ENCODE measurements at places on chromosomes 1 and 21.

GRCh38 chr1:244314921-244315559, 136.7 kb downstream of the ADSS2 start:
- no peak for DNase-seq

GRCh38 chr1:210292231-210292871, 36.4 kb upstream of the HHAT start:
- DNase-seq: no peak

DNA sequence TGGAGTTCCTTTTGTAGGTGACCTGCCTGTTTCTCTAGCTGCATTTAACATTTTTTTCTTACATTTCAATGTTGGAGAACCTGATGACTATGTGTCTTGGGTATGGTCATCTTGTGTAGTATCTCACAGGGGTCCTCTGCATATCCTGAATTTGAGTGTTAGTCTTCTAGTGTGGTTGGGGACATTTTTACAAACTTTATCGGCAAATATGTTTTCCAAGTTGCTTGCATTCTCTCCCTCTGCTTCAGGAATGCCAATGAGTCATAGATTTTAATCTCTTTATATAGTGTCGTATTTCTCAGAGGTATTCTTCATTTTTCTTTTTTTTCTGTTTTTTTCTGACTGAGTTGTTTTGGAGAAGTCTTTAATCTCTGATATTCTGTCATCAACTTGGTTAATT, 684.0 kb downstream of the NCAM2 start:
- no peak for DNase-seq

DNA sequence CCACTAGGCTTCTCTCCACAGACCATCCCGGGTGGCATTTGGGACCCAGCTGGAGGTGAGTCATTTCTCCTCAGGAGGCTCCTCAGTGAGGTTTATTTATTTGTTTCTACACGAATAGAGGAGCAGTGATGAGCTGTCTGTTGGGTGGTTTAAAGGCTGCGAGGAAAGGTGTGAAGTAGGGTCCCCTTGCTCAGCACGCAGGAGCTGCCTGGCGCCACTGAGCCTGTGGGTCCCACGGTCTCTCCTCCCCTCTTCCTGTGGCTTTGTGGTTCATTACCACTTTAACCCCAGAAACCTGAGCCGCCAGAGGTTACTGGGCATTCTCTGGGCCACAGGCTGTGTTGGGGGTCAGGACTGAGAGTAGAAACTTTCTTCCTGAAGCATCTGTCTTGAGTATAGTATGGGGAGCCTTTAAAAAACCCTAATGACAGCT, 39.9 kb downstream of the IL6R start:
- no peak for DNase-seq

DNA sequence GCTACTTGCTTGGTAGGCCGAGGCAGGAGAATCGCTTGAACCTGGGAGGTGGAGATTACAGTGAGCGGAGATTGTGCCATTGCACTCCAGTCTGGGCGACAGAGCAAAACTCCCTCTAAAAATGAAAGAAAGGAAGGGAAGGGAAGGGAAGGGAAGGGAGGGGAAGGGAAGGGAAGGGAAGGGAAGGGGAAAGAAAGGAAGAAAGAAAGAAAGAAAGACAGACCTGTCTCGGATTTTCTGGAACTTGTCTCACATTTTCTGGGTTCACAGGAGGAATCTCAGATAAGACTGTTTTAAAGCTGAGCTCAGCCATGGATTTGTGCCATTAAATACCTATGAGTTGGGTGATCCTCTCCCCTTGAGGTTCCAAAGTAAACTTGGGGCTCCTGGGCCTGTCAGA, 12.9 kb downstream of the GSTM5 start:
- no peak for DNase-seq

DNA sequence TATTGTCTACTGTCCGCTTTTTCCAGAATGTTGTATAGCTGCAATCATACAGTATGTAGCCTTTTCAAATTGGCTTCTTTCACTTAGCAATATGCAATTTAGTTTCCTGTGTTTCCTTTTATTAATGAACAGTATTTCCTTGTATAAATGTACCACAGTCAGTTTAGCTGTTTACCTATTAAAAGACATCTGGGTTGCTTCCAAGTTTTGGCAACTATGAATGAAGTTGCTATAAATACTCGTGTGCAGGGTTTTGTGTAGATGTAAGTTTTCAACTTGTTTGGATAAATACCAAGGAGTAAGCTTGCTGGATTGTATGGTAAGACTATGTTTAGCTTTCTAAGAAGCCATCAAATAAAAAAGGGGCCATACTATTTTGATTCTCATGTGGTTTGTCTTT, 24.4 kb upstream of the KCNJ6 start:
- no peak for DNase-seq

- no peak for DNase-seq
These were observed 12.1 kb upstream of the KDF1 start for GRCh38 chr1:26972390-26972789.

- DNase-seq: no peak
These were observed 29.1 kb upstream of the IRF2BP2 start for GRCh38 chr1:234638832-234639799.

DNA sequence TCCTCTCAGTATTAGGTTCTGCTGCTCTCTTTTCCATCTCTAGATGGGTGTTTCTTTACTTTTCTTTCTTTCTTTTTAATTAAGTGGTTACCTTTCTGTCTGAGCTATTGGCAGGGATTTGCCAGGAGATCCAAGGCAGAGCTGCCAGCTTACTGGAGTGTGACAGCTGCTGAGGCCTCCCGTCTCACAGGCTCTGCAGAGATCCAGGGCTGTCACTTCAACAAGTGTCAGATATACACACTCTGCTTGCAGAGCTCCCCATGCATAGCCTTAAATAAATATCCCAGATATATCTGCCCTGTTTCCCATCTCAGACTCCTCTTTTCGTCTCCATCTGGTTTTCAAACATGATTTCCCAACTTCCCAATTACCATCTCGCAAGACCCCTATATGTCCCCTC, 124.3 kb downstream of the NOS1AP start:
- DNase-seq: no peak

DNA sequence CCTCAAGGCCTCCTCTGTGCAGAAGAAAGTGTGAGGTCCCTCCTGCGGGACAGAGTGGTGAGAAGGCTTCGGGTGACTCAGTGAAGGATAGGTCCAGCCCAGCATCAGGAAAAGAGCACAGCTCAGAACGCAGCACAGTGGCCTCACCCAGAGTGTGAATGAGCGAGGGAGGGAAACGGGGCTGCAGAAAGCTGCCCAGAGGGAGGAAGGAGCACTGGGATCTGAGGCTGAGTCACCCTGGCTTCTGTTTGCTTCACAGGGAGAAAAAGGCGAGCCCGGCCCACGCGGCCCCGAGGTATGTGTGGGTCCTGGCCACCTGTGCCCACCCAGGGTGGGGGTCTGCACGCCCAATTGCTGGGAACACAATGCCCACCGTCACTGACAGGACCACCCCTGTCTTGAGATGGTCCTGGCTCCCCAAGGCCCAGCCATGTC, 24.3 kb downstream of the COL6A2 start:
- no peak for DNase-seq

DNA sequence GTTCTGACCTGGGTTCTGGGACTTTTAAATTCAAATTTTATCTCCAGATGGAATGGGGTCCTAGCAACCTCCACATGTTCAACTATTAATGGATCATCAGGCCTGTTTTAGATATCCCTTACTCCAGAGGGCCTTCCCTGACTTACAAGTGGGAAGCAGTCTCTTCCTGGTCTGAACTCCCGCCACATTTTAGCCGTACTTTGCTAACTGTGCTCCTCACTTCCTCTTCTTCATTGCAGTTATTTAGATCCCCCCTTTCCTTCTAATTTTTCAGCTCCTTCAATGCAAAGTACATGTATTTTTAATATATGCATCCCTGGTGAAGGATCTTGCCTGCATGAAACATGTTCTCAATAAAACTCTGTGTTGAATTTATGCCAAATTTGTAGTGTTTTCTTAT, 3.7 kb downstream of the CD1A start:
- no peak for DNase-seq

- DNase-seq: no peak
These were observed 350.8 kb upstream of the PTBP2 start for GRCh38 chr1:96370757-96371156.

- no peak for DNase-seq
These were observed 47.8 kb downstream of the UROD start for GRCh38 chr1:45059829-45060228.

DNA sequence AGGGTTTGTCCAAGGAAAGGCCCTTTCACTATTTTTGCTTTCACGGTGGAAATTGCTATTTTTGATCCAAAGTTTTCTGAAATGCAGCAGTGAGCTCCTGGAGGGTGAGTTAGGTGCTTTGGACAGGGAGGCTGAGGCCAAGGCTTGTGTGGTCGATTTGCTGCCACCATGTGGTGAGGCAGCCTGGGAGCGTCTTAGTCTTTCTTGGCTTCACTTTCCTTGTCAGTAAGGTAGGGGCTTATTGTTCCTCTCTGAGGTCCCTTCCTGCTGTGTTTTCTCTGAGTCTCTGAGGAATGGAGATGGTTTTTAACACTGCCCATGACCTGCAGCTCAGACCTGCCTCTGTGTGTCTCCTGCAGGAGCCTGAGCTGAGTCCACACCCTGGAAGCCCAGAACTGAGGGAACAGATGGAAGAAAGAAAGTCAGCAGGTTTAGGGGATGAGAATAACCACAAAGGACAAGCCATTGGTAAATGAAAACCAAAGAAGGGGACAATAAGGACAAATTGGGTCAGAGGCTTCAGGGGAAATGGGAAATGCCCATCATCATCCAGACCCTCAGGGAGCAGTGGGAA, 20.1 kb upstream of the S100A10 start:
- no peak for DNase-seq

- DNase-seq: no peak
These were observed 7.6 kb upstream of the C1orf116 start for GRCh38 chr1:207040181-207040533.

DNA sequence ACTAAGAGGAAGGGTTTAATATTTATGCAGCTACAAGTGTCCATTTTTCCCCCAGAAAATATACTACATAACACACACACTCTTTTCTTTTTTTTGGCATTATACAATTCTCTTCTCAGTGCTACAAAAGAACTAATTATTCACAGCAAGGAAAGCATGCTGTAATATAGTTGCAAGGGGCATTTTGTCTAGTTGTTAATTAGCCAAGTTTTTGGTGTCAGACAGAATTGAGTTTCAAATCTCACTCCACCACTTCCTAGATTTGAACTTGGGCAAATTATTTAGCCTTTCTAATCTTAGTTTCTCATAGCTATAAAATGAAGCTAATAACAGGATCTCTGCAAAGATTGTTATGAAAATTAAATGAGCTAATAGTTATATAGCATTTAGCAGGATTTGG, 60.0 kb upstream of the VTCN1 start:
- no peak for DNase-seq

DNA sequence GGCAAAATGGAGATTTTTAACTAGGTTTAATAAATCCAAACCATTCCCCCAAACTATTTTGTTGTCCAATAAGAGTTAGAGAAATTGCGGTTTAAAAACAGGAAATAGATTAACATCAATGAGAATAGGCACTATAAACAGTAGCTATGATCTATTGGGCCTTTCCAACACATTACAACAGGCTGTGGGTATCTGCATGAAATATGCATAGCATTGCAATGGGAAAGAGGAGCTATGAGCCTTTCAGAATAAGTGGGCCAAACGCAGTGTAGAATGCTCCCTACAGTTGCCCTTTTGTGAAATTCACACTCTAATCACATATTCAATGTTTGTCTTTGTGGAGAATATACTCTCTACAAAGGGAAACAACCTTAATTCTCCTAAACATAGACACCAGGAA, 305.5 kb upstream of the PRMT6 start:
- DNase-seq: no peak

GRCh38 chr1:175604039-175604941, 139.1 kb downstream of the TNR start:
- DNase-seq: no peak

- no peak for DNase-seq
These were observed 99.8 kb upstream of the LHX8 start for GRCh38 chr1:75034376-75034775.

DNA sequence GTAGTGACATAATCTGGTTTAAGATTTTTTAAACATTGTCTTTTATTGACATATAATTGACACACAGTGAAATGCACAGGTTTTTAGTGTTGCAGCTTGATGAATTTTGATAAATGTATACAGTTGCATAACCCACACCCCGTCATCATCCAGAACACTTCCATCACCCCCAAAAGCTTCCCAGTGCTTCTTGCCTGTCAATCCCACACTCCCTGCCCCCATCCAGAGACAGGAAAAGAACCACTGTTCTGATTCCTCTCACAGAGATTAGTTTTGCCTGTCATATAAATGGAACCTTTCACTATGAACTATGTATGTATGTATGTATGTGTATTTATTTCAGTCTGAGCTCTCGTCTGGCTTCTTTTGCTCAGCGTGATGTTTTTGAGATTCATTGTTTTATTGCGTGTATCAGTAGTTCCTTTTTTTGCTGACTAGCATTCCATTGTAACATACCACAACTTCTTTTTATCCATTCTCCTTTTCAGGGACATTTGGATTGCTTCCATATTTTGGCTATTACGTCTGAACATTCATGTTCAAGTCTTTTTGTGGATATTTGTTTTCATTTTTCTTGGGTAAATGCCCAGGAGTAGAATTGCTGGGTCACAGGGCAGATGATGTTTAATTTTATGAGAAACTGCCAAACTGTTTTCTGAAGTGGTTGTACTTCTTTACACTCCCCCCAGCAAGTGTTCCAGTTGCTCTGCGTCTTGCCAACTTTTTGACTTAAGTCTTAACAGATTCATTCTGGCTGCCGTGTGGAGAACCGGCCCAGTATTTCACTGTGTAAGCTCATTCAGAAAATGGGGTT, 8.7 kb downstream of the UBIAD1 start:
- DNase-seq: no peak

DNA sequence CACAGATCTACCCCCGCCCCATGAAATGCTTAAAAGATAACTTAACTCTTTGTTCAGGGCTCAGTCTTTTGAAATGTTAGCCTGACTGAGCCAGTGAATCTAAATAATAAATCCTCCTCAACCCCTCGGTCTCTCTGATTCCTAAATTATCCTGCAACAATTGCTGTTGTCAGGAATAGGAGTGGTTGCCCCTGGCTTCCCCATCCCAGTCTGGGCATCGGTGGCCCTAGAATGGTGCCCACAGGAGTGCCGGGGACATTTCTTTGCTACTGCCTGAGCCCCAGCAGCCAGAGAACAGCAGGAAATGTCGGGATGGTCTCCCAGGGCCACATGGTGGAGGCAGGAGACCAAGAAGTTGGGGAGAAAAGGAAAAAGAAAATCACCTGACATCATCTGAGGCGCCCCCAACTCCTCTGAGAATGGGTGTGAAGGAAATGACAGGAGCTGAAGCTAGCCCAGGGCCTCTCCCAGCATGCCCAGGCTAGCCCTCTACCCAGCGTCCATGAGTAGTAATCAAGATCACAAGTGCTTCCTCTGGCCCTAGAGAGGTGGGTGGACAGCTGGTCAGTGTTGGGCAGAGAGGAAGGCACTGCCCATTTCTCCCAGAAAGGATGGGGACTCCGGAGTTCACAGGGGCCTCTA, 1.6 kb downstream of the PADI4 start:
- DNase-seq: no peak
